ENCODE measurements at places on chromosomes 2 and 18. TPM values are rescaled to one million over a fixed set of nuclear protein-coding genes. Genes with fewer than 3 reads are reported as not detected.

ALK gene
- not detected for total RNA-seq

QPCT gene
- total RNA-seq, result 2.5 TPM

SULT1C2 gene
- not detected for total RNA-seq

OTOS gene
- not detected for total RNA-seq

VSNL1 gene
- 0.06 TPM for total RNA-seq

CDK5R2 gene
- total RNA-seq, result not detected

All from aortic smooth muscle cell (primary cell).